AG08396 (cell line): ENCODE measurements at places on chromosomes 4 and X.

- no peak for DNase-seq
These were observed 47.1 kb upstream of the FAT4 start for GRCh38 chr4:125267630-125268029.

- no peak for DNase-seq
These were observed 4.6 kb downstream of the ZNF185 start for GRCh38 chrX:152902502-152902820.

- DNase-seq: no peak
These were observed 11.0 kb downstream of the ATP5ME start for GRCh38 chr4:663046-663437.

DNA sequence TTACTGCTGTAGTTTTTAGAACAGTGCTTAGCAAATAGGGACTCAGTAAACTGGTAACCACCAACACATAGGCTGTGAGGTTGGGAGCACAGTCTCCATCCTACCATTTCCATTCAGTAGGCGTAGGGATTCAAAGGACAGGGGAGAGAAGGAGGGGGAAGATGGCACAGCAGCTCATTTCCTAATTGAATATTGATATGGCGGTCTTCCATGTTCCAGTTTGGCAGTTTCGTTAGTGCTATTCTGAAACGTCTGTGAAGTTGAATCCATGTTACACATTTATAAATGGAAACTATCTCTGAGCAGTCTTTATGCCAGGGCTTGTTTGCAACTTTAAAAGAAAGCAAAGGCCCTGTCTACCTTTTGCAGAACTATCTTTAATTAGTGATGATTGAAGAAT lies 105.5 kb downstream of the PARM1 start:
- no peak for DNase-seq

DNA sequence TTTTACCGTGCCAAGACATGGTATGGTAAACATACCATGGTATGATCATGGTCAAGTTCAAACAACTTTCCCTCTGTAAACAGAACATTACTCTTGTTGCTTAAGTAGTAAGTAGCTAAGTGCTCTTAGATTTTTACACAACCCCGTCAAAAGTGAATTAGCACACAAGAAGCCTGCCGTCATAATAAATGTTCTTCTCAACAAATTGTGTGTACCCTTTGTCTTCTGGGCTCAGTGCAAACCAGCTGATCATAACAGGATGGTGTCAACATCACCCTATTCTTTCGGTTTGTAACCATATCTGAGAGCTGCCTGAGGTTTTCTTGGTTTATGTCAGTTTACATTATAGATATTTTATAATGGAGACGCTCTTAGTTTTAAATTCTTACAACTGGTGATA lies 28.8 kb downstream of the MSL3 start:
- DNase-seq: no peak

GRCh38 chrX:136880003-136880451 lies 498 bp downstream of the RBMX start:
- DNase-seq: peak; percentile 8

DNA sequence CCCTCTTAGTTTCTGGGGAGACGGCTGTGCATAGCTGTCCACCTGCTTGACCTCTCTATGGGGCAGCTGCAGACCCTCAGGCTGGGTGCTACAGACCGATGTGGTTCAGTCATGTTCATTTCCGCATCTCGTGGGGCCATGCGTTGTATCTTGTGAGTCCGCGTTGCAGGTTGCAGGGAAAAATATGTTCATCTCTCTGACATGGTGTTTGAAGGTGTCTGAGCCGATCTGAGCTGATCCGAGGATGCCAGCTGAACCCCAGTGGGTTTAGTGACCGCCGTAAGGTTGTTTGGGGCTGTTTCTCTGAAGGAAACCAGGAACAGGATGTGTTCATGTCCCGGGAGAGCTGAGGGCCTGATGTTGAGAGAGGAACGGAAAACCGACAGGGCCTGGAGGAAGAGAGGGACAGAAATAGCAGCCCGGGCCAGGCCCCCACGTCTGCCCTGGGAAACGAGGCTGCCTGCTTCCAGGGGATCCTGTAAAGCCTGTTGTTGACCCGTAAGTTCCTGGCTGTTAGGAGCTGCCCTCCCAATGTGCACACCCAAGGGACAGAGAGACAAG lies 9.8 kb upstream of the P2RY8 start:
- no peak for DNase-seq

GRCh38 chr4:108772402-108772801 lies 9.5 kb upstream of the ETNPPL start:
- DNase-seq: no peak

GRCh38 chrX:30888526-30889146 lies 418 bp downstream of the TAB3 start:
- peak; percentile 35 for DNase-seq
